ENCODE measurements at places on chromosomes 11 and 22. TPM values are rescaled to one million over a fixed set of nuclear protein-coding genes. Genes with fewer than 3 reads are reported as not detected.

NRXN2 gene
- 7.5 TPM for total RNA-seq

OR8D4 gene
- total RNA-seq, result not detected

OSBP2 gene
- total RNA-seq, result 1.1 TPM

OR5AP2 gene
- total RNA-seq, result not detected

HYOU1 gene
- total RNA-seq, result 240 TPM

Measured in regular cardiac myocyte (primary cell).